ENCODE measurements at places on chromosomes 4 and X.

DNA sequence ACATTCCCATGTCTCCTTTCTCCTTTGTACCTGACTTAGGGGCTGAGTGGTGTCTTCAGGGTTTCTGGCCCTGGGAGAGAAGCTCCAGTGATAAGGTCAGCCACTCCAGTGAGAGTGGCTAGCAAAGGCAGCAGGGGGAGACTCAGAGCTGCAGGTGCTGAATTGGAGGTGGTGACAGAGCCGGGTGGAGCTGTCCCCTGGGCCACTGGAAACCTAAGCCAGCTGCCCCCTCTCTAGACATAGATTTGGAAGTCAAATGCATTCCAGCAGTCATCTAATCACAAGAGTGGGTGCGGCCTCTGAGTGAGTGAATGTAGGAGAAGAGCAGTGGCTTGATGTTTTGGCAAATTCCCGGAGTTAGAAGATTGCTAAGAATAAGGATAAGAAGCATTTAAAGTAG, 28.5 kb downstream of the TRIM2 start:
- DNase-seq: peak; percentile 40

GRCh38 chr4:101952985-101953384, 162.5 kb downstream of the BANK1 start:
- DNase-seq: no peak

DNA sequence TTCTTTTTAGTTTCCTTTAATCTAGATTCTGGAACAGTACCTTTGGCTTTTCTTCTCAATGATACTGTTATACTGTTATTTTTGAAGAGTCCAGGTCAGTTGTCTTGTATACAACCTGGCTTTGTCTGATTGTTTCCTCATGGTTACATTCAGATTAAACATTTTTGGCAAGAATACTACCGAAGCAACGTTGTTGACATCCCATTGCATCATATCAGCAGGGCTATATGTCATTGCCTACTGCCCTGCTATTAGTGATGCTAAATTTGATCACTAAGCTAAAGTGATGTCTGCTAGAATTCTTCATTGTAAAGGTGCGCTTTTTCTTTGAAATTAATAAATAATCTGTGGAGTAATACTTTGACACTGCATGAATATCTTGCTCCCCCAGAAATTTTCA, 5.8 kb upstream of the ATP1B4 start:
- no peak for DNase-seq

- no peak for DNase-seq
Measured at GRCh38 chr4:185082561-185082960, 60.5 kb upstream of the SLC25A4 start.

GRCh38 chr4:77415689-77416088, 189.9 kb upstream of the CXCL13 start:
- no peak for DNase-seq

- DNase-seq: no peak
Measured at GRCh38 chrX:55484948-55485347, 4.7 kb downstream of the USP51 start.

GRCh38 chr4:10620935-10621488, 63.6 kb downstream of the CLNK start:
- DNase-seq: no peak

- DNase-seq: peak; percentile 51
Measured at GRCh38 chr4:117893207-117893606, 141.1 kb upstream of the NDST3 start.

- DNase-seq: peak; percentile 24
Measured at GRCh38 chr4:188254211-188254610, 115.0 kb downstream of the TRIML1 start.

GRCh38 chr4:152571770-152572169, 35.9 kb upstream of the FBXW7 start:
- no peak for DNase-seq

DNA sequence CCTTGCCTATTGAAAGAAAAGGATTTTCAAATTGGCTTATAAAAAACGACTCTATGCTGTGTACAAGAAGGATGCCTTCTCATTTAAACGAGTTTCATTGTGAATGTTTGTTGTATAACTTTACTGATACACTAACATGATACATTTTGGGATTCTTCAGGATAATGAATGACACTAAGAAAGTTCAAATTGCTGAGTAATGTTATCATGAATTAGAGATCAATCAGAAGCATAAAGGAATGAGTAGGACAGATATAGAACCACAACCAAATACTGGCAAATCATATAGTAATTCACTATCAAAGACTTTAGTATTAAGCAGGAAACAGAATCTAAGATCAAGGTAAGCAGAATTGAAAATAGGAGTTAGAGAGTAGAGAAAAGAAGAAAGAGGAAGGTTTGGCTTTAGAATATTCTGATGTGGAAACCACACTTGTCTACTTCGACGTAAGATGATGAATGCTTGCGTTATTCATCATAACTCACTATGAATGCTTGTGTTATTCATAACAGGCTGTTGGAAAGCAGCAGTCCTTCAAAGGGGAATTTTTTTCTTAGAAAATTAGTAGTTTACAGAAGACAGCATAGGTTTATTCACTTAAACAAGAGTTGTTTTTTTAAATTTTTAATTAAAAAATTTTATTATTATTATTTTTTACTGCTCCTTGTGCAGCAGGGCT, 13.4 kb downstream of the CCDC158 start:
- DNase-seq: no peak

DNA sequence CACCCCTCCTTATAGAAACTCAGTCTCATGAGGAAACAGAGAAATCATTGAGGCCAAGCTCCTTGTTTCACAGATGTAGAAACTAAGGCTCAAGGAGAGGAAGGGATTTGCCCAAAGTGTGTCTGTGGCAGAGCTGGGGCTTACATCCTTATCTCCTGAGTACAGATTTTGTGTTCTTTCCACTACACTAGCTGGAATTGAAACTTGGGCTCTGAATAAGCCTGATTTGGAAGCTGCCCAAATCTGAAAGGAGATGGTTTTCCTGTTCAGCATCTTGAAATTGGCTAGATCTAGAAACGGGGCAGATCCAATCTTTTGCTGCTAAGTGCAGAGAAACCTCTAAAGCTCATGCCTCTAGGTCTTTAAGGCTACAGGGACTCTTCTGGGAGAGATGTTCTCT, 24.3 kb downstream of the AWAT2 start:
- peak; percentile 34 for DNase-seq

DNA sequence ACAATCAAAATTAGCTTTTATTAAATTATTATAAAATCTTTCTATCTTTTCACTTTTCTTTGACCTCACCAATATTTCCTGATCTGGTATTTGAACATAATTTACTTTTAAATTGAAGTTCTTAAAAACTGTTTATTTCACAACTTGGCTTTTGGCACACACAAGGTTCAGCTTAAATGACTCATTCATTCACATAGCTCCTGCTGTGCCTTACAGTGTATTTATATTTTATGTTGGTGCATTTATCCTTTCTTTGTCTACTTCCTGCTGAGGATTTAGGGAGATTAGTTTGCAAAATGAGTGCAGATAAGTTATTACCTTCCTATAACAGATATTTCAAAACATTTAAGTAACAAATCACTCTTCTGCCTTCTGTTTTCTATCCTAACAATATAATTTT, 430.6 kb downstream of the DTHD1 start:
- DNase-seq: peak; percentile 26

- DNase-seq: peak; percentile 90
Measured at GRCh38 chrX:108036298-108036973, 8.4 kb upstream of the VSIG1 start.

GRCh38 chr4:23762551-23762950, 127.3 kb downstream of the PPARGC1A start:
- DNase-seq: no peak

DNA sequence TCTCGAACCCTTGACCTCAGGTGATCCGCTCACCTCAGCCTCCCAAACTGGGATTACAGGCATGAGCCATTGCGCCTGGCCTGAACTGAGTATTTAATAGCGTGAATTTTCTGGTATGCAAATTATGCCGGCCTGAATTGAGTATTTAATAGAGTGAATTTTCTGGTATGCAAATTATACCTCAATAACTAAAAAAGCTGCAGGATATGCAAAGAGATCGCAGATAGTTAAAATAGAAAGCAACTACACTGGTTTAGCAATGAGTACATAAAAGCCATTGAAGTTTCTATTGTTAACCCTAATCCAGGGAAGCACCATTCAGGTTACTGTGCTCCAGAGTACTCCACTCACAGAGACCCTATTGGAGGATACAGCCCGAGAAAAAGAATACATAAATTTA, 22.8 kb downstream of the FBXW7 start:
- DNase-seq: no peak

GRCh38 chrX:153993978-153994377, 21.4 kb downstream of the TMEM187 start:
- DNase-seq: no peak

GRCh38 chr4:17687237-17687857, 72.9 kb downstream of the MED28 start:
- DNase-seq: peak; percentile 5

DNA sequence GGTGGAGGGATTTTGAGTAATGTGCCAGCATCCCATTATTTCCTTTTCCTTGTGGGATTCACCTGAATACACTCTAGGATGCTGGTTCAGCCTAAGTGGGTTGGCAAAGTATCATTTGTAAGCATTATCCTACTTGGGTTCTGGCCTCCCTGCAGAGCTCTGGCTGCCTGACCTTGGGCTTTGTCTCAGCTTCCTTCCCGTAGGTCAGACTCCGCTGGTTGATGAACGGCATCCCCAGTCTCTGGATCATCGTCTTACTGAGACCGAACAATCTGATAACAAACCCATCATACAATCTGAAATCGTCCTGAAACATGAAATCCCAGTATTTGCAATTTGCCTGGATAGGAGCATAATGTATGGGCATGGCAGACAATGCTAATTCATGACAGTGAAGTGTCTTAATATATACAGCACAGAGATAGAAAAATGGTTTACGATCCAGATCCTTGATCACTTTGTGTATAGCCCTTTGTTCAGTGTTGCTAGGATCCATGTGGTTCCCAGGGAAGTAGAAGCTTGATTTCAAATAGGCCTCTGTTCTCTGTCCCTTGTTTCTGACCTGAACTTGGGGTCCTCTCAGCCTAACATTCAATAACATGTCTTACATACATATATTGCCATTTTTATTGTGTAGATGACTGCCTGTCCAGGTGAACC, 5.5 kb downstream of the MID2 start:
- no peak for DNase-seq

GRCh38 chrX:96841325-96841724, 42.4 kb upstream of the RPA4 start:
- no peak for DNase-seq

DNA sequence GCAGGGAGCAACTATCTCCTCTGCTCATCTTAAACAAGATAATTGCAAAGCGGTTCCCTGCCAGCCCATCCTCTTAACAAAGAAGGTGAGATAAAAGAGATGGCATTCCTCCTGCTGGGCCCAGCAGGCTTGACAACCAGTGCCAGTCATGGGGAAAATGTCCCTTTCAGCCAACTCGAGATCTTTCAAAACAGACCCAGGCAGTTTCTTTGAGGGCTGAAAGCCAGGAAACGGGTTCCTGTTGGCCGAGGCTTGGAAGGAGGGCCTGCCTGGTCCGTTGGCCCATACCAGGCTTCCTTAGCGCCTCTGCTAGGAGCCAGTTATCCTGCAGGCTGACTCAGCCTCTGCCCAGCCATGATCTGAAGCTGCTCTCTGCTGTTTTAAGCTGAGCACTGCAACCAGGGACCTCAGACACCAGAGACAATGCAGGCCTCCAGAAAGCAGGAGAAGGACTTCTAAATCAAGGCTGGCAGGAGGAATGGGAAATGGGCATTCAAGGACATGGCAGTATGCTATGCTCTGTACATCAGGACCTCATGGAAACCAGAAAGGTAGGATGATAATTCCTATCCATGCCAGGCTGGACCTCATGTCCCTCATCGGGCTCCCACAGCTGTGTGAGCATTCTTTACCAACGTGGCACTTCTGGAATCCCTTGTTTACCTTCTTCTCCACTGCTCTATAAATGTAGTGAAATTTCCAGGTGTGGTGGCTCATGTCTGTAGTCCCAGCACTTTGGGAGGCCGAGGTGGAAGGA, 42.4 kb upstream of the SLC2A9 start:
- peak; percentile 44 for DNase-seq

DNA sequence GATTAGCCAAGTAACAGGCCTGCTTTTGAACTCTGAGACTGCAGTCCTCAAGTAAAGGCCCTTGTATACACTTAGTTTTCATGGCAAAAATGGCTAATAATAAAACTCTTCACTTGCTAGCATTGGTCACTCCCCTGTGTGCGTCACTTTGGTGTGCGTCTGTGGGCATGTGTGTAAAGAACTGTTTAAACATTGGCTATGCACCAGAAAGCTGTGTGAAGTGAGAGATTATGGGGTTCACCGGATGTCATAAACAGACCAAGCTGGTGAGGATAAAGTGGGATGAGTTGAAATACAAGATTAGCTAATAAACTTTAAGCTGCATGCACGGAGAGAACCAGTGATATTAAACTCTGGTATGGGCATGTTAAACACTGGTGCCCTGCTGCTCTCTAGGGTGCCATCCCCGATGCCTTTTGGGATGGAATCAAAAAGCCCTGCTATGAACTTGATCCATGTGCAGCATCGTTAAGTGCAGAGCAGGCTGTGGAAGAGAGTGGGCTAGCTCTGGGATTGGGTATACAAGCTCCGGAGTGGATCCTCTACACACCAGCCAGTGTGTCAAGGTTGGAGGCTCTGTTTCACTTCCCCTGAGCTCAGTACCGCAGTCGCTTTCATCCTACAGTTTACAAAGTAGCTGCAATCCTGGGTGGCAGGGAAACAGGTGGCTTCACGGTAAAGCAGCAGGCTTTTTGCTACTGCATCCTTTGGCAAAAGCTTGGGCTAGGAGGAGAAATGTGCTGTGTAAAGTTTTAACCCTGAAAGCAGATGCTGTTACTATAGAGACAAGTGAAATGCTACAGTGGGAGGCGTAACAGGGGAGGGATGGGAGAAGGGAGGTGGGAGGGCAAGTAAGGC, 108.3 kb upstream of the SLC4A4 start:
- no peak for DNase-seq

GRCh38 chr4:132596186-132596585, 552.9 kb upstream of the PCDH10 start:
- no peak for DNase-seq

GRCh38 chr4:106773076-106773905, 262.8 kb downstream of the DKK2 start:
- no peak for DNase-seq

DNA sequence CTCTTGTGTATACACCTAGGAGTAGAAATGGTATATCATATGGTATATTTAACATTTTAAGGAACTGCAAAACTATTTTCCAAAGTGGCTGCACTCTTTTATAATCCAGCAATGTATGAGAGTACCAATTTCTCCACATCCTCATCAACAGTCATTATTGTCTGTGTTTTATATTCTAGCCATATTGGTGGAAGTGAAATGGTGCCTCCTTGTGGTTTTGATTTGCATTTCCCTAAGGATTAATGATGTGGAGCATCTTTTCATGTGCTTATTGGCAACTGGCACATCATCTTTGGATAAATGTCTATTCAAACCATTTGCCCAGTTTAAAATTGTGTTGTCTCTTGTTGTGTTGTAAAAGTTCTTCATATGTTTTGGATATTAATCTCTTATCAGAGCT, 9.6 kb downstream of the BMP15 start:
- DNase-seq: peak; percentile 27

Measured in HT1080 (cell line).